ENCODE measurements at places on chromosomes 7 and 10. TPM values are rescaled to one million over a fixed set of nuclear protein-coding genes. Genes with fewer than 3 reads are reported as not detected.

The ADAM22 gene
- total RNA-seq, result 4.3 TPM

The MMD2 gene
- total RNA-seq, result not detected

The OLAH gene
- 0.09 TPM for total RNA-seq

The LRMDA gene
- 2.5 TPM for total RNA-seq

The CLDN4 gene
- total RNA-seq, result 13.4 TPM

The THNSL1 gene
- total RNA-seq, result 4.1 TPM

The EXOC4 gene
- total RNA-seq, result 51.2 TPM

The LRRTM3 gene
- 0.05 TPM for total RNA-seq

The SEC31B gene
- total RNA-seq, result 10.5 TPM

The NPVF gene
- 0.05 TPM for total RNA-seq

The PNLIP gene
- 0.09 TPM for total RNA-seq

The SORCS1 gene
- total RNA-seq, result 3.6 TPM

The PALD1 gene
- 7.3 TPM for total RNA-seq

The KCNIP2 gene
- total RNA-seq, result 0.85 TPM

The SFTPA2 gene
- total RNA-seq, result 2.3 TPM

The SFRP4 gene
- 0.80 TPM for total RNA-seq

The SYT15 gene
- total RNA-seq, result 0.80 TPM

The OR2A2 gene
- not detected for total RNA-seq

The KCNMA1 gene
- 1.9 TPM for total RNA-seq

The SFXN2 gene
- total RNA-seq, result 14.9 TPM

The IKZF1 gene
- total RNA-seq, result 124 TPM

The TCAF2 gene
- total RNA-seq, result 3.8 TPM

The OR2A12 gene
- not detected for total RNA-seq

The ABCB1 gene
- total RNA-seq, result 6.7 TPM

The SMKR1 gene
- total RNA-seq, result 0.52 TPM

The ATRNL1 gene
- 3.4 TPM for total RNA-seq

The PLEKHS1 gene
- total RNA-seq, result under 0.01 TPM

The ARHGEF35 gene
- 1.3 TPM for total RNA-seq

The ZNF365 gene
- 0.19 TPM for total RNA-seq

The SPDYE2B gene
- total RNA-seq, result not detected

The MAGI2 gene
- total RNA-seq, result 0.42 TPM

The ATXN7L1 gene
- 7.2 TPM for total RNA-seq

The SEMA3E gene
- total RNA-seq, result 3.1 TPM

The BNIP3 gene
- 38.3 TPM for total RNA-seq

The SLC18A3 gene
- total RNA-seq, result not detected

Measured in thymus (tissue), 14 donors.